Putamen (tissue), 1 donor: ENCODE measurements at places on chromosomes 2 and 18.

DNA sequence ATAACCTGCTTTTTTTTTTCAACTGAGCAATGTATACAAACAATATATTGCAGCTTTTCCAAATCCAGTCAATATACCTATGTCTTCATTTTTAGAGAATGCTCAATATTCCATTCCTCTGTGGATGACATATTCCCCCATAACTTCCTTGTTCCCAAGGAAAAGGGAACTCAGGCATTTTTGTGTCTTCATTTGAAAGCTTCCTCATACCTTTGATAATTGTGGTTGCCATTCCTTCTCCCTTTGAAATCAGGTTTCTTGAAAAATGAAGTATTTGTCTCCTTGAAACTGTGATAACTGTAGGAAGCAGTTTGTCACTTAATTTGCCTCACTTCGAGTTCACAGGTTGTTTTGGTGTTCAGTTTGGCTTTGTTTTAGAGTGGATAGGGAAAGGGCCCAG is 13.5 kb downstream of the ELAC1 start:
- no peak for DNase-seq

- DNase-seq = no peak
These were observed 814 bp downstream of the FZD7 start for GRCh38 chr2:202034249-202035088.

DNA sequence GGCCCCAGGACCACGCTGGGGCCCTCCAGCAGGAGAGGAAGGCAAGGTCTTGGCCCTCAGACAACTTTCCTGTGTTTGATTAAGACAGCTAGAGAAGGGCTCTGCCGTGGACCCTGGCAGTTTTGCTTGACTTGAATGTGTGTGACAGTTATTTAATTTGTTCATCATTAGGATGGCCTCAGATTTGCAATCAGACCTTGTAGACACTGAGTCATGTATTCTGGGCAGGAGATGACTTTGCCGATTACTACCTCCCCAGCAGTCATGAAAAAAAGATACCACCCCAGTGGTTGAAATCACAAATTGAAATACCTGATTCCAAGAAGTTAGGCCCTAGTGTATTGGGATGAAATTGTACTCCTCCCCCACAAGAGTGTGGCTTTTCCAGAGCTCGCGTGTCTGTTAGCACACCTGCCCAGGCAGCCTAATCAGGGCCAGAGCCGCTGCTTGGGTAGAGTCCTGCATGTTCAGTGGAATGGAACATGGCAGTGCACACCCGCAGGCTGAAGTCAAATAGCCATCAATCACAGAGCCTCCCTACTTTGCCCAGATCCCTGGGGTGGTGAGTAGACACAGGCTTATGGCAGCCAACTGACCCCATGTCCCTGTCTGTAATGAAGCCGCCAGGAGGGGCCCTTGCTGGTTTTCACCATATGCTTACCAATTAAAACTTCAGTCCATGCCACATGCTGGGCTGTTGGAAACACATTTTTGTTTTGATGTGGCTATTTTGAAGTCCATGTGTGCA is 122.5 kb downstream of the TPGS2 start:
- DNase-seq = no peak

DNA sequence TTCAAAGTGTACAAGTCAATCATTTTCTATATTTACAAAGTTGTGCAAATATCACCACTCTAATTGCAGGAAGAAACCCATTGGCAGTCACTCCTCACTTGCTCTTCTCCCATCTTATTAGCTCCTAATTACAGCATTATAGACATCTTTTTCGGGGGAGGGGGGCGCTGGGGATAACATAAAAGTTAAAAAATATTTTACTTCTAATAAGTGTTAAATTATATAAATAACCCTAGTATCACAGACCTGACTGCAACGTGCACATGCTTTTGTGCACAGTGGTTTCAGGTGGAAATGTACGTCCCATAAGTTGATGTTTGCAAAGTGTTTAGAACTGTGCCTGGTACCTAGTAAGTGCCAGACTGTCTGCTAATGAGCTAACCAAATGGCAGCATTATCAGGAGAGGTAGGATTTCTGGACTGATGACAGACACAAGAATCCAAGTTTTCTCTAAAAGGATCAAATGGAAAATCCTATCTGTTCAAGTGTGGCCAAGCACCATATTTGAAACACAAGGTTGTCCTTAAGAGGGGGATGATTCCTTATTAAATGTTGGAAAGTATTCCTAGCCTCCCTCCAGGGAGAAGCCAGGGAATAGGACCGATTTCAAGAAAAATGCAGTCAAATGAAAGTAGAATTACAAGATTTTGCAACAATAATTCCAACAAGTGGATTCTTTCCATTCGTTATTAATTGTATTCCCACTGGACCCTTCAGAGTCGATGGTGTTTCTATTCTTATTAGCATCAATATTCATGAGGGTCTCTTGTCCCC is 70.0 kb downstream of the ACKR3 start:
- DNase-seq = no peak

DNA sequence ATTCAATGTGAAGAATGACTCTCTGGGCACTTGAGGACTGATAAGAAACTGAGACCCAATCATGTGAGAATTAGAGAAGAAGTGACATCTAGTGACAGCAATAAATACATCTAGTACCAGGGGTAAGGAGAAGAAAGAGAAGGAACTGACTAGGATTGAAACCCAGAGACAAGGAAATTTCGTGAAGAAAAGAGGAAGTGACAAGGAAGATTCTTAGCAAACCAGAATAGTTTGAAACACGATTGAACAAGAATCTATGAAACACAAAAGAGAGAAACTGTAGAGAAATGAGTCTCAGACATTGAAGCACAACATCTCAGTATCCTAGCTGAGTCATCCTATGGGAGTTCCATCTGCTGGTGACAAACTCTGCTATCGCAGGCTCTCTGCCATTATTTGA is 571.9 kb upstream of the PKDCC start:
- DNase-seq = peak; percentile 1

- peak; percentile 90 for DNase-seq
These were observed at the start of gene CAB39 for GRCh38 chr2:230712443-230713330. Gene CAB39, plus strand, starts transcription at chr2:230712842. Its CDS starts 47,160 bp downstream, at chr2:230760002.

GRCh38 chr2:172843902-172844715 is 108.5 kb downstream of the RAPGEF4 start:
- no peak for DNase-seq

GRCh38 chr2:222892321-222892720 is 31.5 kb downstream of the ACSL3 start:
- DNase-seq = no peak

- no peak for DNase-seq
These were observed 869.1 kb downstream of the CNTNAP5 start for GRCh38 chr2:124894199-124894598.

GRCh38 chr2:99644419-99644787 is 154.6 kb upstream of the REV1 start:
- DNase-seq = no peak
